ENCODE measurements at places on chromosomes 4 and X. TPM values are rescaled to one million over a fixed set of nuclear protein-coding genes. Genes with fewer than 3 reads are reported as not detected.

Gene CXCL3
- total RNA-seq, result 1.2 TPM

Gene F9
- total RNA-seq, result not detected

Gene GC
- total RNA-seq, result 0.31 TPM

Gene NCAPG
- total RNA-seq, result 6.4 TPM

Gene CCDC158
- total RNA-seq, result 4.2 TPM

Gene RHOXF2
- total RNA-seq, result not detected

Gene PCDH19
- 25.7 TPM for total RNA-seq

Gene RWDD4
- total RNA-seq, result 18.7 TPM

Gene PRSS12
- 54.9 TPM for total RNA-seq

Gene HS3ST1
- 15.0 TPM for total RNA-seq

Gene HSD17B13
- 0.47 TPM for total RNA-seq

Gene STEEP1
- 28.1 TPM for total RNA-seq

Gene GPRIN3
- total RNA-seq, result 31.2 TPM

Gene DDX53
- total RNA-seq, result not detected

- DNase-seq, result no peak
These were observed 81.0 kb downstream of the MAGED4 start for GRCh38 chrX:52265713-52266112.

- no peak for DNase-seq
These were observed 60.5 kb downstream of the DDIT4L start for GRCh38 chr4:100129774-100130173.

DNA sequence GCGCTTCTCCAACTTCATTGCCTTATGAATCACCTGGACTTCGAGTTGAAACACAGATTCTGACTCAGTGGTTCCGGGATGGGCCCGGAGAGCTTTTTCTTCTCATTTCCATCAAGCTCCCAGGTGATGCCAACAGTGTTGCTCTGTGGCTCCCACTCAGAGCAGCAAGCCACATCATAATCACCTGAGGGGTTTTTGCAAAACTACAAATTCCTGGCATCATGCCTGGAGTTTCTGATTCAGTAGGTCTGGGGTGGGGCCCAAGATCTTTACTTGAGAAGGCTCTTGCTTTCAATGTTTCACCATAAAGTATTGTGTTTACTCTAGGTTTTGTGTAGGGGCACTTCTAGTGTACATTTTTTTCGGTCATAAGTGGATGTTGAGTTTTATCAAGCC, 7.0 kb downstream of the MTM1 start:
- DNase-seq, result no peak

- no peak for DNase-seq
These were observed 243.3 kb downstream of the CBR4 start for GRCh38 chr4:168766604-168767316.

DNA sequence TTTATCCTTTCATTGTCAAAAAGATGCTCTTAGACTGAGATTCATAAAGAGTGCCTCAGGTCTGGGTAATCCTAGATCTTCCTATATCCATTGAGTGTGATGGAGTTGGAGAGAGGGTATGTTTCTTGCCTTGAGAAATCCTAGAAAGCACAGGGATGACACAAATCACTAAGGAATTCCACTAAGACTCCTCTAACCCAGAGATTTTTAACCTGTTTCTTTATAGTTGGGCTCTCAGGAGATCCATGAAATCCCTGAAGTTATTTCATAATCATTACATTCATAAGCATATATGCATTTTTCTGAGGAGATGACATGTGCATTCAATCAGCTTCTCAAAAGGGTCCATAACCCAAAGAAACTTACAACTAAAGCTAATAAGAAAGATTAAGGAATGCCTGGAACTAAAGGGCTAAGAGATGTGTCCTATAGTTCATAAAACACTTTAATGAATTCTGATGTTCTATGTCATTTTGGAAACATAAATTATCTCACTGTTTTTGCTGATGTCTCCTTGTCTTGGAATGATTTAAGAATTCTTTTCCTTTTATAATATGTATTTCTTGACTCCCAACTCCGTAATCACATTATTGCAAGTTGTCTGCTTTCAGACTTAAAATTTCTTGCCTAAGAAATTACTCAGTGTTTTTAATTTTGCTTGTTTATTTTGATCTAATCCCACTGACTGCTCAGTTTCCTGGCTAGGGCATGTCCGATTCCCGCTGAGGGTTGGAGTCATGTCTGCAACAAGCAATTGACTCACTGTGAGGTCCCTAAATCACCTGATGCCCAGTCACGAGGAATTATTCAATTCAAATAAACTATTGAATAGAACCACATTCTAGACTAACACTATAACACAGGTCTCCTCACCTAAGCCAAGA, 2.8 kb upstream of the AMTN start:
- no peak for DNase-seq

- DNase-seq, result no peak
These were observed 214.7 kb upstream of the INTU start for GRCh38 chr4:127417885-127418535.

GRCh38 chr4:38371391-38371851, 292.6 kb upstream of the KLF3 start:
- DNase-seq, result no peak

DNA sequence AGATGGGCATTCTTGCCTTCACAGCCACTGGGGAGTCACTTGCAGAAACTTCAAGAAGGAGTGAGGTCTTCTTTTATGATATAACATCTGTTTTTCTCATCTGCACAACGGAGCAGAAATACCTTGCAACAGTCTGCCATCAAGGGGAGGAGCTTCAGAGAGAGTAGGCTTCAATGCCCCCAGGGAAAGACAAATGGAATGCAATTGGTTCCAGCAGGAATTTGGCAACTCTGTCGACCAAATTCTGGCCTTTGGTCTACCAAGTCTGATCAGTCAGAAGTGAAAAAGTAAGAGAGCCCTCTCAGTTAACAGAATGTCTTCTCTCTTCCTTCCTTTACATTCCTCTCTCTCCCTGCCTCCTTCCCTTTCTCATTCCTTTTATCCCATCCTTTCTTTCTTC, 229.3 kb downstream of the IDS start:
- no peak for DNase-seq

GRCh38 chr4:145982791-145983190, 44.2 kb upstream of the ZNF827 start:
- no peak for DNase-seq

DNA sequence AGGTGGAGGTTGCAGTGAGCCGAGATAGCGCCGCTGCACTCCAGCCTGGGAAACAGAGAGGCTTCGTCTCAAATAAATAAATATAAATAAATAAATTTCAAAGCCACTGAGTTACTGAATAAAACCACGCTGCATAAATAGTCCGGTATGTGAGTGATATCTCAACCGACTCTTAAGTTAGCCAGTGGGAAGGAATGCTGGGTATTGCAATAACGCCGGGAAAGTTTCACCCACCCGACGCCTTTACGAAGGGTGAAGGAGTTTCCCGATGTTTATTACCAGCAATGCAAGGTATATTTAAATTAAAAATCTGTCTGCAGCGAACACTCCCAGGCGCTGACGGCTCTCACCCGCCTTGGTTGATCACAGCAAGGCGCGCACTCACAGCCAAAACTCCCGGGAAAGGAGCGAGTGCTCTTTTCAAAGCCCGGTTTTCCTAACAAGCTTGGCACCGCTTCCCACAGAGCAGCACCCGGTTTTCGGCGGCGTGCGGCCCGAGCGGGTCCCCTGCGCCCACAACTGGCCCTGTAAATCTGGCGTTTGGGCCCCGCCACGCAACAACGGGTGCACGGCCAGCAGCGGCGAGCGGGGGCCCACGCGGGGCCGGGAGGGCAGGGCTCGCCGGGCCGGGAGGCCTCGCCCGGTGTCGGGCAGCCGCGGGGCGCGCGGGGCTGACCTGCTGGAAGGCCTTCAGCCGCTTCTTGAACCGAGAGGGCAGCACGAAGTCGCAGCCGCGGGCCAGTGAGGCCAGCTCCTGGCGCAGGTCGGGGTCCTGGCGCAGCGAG, 13.7 kb downstream of the PPP2R3B start:
- DNase-seq, result no peak

DNA sequence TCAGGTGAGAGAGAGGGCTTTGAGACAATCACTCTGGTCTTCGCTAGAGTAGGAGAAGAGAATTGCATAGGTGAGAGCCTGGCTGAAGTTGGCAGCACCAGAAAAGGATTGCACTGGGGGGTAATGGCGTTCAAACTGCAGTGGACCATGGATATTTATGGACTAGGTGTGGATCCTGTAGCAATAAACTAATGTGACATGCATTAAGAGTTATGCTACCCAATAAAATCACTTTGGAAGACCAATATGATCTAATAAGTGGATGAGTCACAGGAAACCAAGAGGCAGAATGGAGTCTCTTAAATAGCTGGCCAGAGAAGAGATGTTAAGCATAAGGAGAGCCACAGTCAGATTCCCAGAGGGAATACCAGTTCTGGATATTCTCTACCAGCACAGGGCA, 259.8 kb downstream of the FBXO8 start:
- no peak for DNase-seq

- DNase-seq, result no peak
These were observed 41.0 kb downstream of the AMELX start for GRCh38 chrX:11334165-11334564.

- no peak for DNase-seq
These were observed 210.8 kb downstream of the SPOCK3 start for GRCh38 chr4:167023364-167023925.

- no peak for DNase-seq
These were observed 117.1 kb downstream of the TMEM164 start for GRCh38 chrX:110120025-110120424.

DNA sequence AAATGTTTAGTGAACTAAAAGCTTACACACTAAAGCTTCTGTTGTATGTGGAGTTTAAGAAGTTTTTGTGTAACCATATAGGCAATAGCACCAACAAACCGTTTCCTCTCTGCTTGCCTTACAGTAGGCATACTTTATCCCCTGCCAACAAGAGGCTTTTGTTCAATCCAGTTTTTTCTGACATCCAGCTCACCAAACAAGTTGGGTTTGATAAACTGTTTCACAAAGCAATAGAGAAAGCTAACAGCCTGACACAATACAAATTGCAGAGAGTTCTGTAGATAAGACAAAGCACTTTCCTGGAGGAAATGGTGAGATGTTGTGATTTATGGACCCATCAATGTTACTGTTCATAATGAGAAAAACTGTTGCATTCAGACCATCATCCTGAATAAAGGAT, 53.8 kb downstream of the PACRGL start:
- no peak for DNase-seq

- DNase-seq, result no peak
These were observed 37.3 kb downstream of the TSC22D3 start for GRCh38 chrX:107738272-107738671.

DNA sequence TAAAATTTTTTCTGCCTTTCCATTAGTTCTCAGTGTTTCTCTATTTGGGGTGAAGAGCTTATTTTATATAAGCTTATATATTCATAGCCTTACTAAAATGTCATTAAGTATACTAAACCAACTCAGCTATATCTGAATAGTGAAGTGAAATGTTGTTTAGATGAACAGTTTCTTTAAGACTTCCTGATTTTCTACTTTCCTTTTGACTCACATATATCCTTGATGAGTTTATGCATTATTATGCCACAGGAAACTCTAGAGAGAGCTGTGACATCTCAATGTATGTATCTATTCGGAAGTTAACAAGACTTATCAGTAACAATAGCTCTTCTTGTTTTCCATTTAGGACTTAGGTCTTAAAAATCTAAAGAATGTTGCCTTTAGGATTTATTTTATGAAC, 1491.8 kb upstream of the IGFBP7 start:
- no peak for DNase-seq

GRCh38 chrX:31546126-31546525, 474.3 kb upstream of the FTHL17 start:
- peak; percentile 6 for DNase-seq

GRCh38 chrX:132171881-132172280, 44.1 kb upstream of the FRMD7 start:
- DNase-seq, result no peak

GRCh38 chrX:102627640-102628039, 23.6 kb upstream of the GPRASP1 start:
- DNase-seq, result no peak

DNA sequence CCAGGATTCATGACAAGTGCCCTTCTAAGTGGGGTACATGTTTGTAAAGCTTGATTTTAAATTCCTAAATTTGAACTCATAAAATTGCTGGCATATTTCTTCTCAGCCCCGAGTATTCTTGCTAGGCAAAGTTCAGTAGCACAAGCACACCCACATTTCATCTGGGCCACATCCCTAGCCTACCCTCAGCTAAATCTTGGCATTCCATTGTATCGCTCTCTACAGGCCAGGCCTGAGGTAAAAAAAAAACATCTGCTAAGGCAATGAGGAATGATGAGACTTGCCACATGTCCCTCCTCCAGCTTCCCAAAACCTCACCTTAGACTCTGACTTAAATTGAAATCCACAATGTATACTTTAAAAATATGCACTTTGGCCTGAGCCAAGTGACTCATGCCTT, 51.4 kb upstream of the VCX3B start:
- DNase-seq, result no peak

DNA sequence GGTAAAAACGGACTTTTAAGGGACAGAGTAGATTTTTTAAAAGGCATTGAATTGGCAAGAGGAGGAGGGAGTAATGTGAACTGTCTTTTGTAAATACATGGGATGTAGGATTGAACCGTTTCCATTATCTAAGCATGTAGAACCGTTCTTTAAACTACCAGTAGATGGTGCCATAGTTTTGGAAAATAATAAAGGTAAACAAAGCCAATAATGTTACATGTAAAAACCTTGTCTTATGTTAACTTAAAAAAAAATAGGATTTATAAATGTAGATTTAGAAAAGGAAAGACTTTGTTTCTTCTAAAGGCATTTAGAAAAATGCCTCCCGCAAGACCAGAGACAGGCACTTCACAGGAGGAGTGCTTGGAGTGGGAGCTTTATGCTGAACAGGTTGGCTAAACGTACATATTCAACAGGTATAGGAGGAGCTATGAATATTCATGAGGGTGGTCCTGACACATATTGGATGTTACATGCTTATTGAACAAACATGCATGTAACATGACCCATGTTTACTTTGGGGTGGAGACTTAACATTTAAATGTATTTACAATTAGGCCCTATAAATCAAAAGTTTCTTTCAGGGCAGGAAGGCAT, 45.5 kb upstream of the FAM241A start:
- no peak for DNase-seq

DNA sequence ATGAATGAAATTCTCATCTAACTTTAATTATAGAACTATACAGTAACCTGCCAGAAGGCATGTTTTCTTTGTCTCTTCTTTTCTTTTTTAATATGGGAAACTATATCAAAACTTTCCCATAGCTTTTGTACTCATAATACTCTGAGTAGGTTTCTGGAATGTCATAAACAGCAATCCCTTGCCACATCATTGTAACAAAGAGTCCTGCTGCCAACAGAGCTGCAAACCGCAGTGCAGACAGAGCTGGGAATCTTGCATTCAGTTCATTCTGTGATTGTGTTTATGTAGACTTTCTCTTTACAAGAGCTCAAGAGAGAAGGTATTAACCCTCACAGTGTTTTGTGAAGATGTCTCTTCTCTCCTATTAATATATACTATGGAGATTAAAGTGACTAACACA, 304.4 kb upstream of the SLIT2 start:
- DNase-seq, result no peak

GRCh38 chr4:14910411-14910810, 91.9 kb upstream of the CPEB2 start:
- no peak for DNase-seq

GRCh38 chr4:84699001-84699671, 116.2 kb downstream of the CDS1 start:
- no peak for DNase-seq

GRCh38 chrX:137052643-137053235, 18.9 kb upstream of the GPR101 start:
- no peak for DNase-seq
